ENCODE measurements at places on chromosomes 2 and 18.
A peak's percentile ranks its signal among the peaks of the same experiment; 100 is the strongest.

- DNase-seq, result no peak
Observed at GRCh38 chr2:73918856-73919255, 7.8 kb upstream of the DGUOK start.

GRCh38 chr2:144983107-144983506, 463.2 kb upstream of the ZEB2 start:
- no peak for DNase-seq

GRCh38 chr2:212294816-212295215, 243.8 kb downstream of the ERBB4 start:
- no peak for DNase-seq

GRCh38 chr2:241976296-241976695, 106.8 kb downstream of the RTP5 start:
- DNase-seq, result no peak

- no peak for DNase-seq
Observed at GRCh38 chr18:14930076-14930475, 182.1 kb downstream of the ANKRD30B start.

DNA sequence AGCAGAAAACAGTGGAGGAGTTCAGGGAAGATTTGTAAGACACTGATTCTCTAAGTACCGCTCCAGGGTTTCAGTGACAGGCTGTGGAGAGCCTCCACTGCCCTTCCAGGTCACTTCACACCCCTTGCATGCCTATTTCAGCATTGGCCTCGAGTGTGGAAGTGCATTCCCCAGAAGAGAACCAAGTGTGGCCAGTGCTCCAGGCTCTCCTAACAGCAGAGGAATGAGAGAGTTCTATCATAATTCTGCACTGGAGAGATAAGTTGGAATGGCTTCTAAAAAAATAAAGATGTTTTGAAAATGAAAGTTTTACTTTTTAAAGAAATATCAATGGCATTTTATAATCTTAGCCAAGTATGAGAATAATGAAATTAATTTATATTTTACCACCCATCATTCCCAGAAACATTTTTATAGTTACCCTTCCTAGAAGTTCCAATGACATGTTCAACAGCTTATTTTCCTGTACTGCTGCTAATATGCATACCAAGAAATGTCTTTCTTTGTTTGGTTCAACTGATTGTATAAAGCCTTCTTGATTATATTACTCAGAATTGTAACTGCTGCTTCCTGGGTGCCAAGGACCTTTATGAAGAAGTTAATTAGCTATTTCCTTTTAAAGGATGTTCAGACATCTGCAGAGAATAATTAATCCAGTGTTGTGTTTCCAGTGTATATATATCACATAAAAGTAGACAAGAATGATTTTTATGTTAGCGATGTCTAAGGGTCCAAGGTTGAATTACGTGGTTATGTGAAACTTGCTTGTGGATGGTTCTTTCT, 61.0 kb upstream of the SERPINE2 start:
- DNase-seq, result no peak

DNA sequence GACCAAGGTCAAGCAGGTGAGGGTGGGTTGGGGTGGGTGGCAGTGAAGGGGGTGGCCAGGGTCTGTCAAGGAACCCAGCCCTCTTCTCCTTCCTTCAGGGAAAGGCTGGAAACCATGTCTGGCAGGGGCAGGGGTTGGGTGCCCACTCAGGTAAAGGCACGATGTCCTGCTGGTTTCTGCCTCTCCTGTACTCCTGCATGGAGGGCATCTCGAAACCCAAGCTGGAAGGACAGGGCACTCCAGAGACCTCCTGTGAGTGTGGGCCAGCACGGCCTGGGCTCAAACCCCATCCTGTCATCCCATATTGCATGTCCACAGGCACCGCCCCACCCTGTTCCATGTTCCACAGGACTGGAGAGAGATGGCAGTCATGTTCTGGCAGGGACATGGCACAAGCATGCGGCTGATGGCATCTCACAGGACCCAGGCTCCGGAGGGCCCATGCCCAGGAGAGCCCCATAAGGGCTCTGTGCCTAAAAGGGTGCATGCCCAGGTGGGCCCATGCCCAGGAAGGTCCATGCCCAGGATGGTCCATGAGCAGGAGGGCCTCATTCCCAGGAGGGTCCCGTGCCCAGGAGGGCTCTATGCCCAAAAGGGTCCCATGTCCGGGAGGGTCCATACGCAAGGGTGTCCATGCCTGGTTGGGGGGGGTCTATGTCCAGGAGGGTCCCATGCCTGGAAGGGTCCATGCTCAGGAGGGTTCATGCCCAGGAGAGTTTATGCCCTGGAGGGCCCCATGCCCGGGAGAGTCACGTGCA, 6.4 kb downstream of the GPR35 start:
- DNase-seq, result peak; percentile 45

Measured in upper lobe of right lung (tissue), 1 donor.